Kidney capillary endothelial cell (primary cell): ENCODE measurements at places on chromosomes 13 and 19.
A peak's percentile ranks its signal among the peaks of the same experiment; 100 is the strongest.

GRCh38 chr19:53596056-53596455 is 35.7 kb upstream of the DPRX start:
- no peak for DNase-seq

DNA sequence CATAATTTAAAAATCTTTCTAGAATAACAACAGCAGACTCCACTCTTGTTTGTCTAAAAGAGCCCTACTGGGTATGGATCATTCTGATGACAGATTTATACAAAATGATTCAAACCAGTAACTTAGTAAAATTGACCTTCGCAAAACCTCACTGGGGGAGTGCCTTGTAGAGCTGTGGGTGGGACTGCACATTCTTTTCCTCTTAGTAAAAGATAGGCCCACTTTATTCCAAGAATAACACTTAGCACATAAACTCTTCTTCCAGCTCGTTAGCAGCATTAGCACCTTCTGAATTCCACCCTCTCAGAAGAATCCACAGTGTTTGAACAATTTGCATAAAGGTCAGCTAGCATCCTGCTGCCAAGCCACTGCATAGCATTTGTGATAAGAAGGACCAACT is 106.8 kb downstream of the STOML3 start:
- DNase-seq = no peak

- DNase-seq = no peak
Observed at GRCh38 chr19:7348587-7349230, at the start of gene ARHGEF18. TSS of gene ARHGEF18 (plus strand) at chr19:7348937. CDS start at chr19:7362891, 13,954 bp downstream.

DNA sequence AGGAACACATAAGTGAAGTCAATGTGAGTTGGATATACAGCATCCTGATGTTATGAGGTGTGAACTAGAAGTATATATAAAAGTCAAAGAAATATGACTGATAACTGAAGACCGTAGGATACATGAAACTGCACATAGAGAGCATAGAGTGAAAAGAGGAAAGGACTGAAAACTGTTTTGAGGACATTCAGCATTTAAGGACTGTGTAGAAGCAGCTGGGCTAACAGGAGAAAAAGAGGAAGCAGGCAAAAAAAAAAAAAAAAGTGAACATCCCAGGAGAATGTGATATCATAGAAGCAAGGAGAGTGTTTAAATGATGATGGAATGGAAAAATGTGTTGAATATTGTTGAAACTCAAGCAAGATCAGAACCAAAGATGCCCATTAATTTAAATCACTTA is 363.5 kb downstream of the PCDH20 start:
- DNase-seq = no peak

- DNase-seq = no peak
Observed at GRCh38 chr13:74761801-74762757, 627.9 kb upstream of the KLF12 start.

GRCh38 chr19:31351056-31351854 is 2.0 kb upstream of the TSHZ3 start:
- DNase-seq = no peak

DNA sequence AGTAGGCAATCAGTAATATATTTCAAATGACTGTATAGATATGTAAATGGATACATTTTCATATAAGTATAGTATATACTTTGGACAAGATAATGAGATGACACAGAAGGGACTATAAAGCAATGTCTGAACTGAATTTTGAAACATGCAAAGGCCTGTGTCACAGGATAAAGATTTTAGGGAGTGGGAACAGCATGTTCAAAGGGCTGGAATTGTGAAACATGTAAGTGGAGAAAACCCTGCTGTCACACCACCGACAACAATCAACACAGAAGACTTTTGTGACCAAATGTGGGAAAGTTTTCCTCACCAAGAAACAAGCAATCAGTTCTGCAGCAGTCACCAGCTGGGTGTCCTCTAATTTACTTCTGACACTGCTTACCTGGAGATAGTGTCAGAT is 42.9 kb downstream of the LPAR6 start:
- DNase-seq = no peak

- DNase-seq = no peak
Observed at GRCh38 chr13:26710166-26710565, 50.4 kb downstream of the GPR12 start.

- no peak for DNase-seq
Observed at GRCh38 chr13:39341251-39341650, 261.7 kb downstream of the LHFPL6 start.

GRCh38 chr13:66984241-66984640 is 245.9 kb downstream of the PCDH9 start:
- DNase-seq = no peak

DNA sequence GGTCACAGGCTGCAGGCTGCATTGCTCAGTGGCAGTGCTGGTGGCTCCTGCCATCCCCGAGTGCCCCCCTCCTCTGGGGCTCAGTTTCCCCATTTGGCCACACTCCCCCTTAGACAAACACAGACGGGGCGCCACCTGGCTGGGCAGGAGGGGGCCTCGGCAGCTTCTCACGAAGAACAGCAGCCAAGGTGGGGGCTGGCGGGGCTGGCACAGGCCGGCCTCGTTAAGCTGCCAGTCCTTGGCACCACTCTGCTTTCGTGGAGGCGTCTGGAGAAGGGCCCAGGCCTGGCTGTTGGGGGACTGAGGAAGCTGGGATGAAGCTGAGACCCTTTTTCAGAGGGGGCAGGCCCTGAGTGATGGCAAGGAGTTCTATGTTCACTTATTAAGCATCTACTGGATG is 3.7 kb upstream of the ZNRF4 start:
- no peak for DNase-seq

DNA sequence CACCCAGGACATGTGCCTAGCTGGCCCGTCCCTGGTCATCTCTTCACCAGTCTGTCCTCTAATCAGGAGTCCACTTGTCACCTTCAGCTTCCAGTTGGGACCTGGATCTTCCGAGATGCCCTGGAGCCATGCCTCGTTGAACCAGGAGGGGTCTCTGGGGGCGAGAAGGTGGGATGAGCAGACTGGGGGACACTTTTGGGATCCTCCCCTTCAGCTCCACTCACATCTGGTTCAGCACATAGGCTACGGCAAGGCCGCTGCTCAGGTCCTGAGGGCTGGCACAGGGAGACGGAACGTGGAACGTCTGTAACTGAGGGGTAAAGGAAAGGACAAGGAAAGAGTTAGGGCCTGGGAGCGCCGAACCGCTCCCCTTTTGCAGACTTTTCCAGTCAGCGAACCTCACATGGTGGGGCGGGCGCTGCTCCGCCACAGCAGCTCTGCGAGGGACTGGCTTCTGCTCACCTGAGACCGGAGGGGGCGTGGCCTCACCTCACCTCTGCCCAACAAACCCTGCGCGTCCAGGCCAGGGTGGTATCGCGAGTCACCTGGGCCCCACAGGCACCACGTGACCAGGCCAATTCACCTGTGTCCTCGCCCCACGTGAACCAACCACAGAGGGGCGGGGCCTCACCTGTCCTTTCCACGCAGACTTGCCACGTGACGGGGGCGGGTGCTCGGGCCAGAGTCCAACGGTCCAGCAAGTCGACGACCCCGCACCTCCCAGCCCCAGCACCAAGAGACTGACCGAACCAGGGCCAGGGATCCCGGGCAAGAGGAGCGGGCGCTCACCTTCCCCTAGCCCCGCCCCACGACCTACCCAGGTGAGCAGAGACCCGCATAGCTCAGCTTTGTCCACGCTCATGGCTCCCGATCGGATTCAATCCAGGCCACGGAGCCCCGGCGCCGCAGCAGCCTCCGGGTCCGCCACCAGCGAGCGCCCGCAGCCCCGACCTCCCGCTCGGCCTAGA is at the start of gene HOOK2:
HOOK2 (minus strand) TSS at position 965 of the 968 bp plus-strand sequence; CDS start at position 862, 103 bp downstream.
- DNase-seq = no peak

DNA sequence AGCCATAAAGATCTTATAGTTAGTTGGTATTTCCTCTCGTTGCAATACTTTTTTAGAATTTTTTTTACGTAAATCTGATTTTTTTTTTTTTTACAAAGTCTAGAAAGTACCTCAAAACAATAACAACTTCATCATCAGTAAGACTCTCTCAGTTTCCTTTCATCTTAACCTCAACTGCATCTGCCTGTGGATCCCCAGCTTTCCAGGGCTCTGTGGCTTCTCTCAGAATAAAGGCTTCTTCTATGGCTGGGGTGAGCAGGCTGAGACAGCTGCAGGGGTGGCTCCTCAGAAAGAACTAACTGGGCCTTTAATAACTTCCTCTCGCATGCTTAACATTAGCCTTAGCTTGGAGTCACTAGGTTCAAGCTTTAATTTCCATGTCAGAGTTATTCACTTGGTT is 4.2 kb downstream of the ZNF506 start:
- DNase-seq = no peak

- no peak for DNase-seq
Observed at GRCh38 chr13:40458720-40458990, 207.8 kb downstream of the FOXO1 start.

DNA sequence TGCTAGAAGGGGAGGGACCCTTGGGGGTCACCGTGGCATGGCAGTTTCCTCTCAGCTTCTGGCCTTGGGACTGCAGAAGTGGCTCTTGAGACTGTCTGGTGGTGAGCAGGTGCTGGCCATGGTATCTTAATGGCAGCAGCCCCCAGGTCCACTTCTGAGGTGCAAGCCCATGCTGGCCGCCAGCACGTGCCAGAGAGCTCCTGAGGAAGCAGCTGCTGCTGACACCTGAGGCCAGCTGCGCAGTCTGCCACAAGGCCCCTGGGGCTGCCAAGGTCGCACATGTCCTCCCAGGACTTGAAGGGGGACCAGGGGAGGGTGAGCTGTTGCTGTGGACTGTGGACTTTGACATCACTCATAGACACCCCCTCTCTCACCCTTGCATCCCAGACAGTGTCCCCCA is 48.0 kb downstream of the NFIX start:
- DNase-seq = no peak

GRCh38 chr19:3785938-3786824 is at the start of gene MATK:
TSS of gene MATK (minus strand) at chr19:3786381. CDS start at chr19:3785135, 1,246 bp downstream.
- no peak for DNase-seq

DNA sequence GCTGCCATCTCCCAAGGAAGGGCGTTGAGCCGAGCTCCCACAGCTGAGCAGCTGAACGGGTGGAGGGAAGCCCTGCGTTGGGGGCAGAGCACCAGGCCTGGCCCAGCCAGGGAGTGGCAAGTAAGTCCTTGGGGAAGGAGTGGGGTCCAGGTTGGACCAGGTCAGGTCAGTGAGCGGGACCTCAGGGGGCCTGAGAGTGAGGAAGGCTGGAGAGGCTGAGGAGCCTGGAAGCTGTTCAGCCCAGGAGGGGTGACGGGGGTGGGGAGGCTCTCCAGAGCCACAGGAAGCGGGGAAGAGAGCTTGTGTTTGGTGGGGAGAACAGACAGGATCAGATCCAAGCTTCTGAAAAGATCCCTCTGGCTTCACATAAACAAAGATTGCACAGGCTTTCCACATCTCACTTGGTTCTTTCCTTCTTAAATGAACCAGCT is 55.4 kb upstream of the ATP12A start:
- no peak for DNase-seq

GRCh38 chr13:29957320-29957719 is 106.9 kb upstream of the UBL3 start:
- no peak for DNase-seq

DNA sequence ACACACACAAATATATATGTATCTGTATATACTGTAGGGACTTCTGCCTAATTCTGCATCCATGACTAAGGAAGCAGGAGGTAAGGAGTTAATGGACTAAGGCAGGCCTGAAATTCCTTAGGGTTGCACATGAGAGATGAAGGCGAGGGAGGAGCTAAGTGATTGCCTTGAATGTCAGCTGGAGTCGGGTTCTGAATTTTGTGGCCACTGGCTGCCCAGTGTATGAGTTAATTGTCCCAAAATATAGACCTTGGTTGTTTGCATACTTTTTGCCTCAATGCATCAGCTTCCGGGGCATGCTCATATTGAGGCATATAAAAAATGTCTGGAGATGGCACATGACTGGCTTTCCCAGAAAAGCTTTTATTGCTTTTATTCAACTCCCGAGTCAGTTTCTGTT is 245.5 kb downstream of the TDRD3 start:
- DNase-seq = no peak

GRCh38 chr19:45376045-45376724 is 5.8 kb upstream of the ERCC2 start:
- peak; percentile 74 for DNase-seq

GRCh38 chr13:97327506-97328221 is 105.5 kb downstream of the MBNL2 start:
- no peak for DNase-seq

DNA sequence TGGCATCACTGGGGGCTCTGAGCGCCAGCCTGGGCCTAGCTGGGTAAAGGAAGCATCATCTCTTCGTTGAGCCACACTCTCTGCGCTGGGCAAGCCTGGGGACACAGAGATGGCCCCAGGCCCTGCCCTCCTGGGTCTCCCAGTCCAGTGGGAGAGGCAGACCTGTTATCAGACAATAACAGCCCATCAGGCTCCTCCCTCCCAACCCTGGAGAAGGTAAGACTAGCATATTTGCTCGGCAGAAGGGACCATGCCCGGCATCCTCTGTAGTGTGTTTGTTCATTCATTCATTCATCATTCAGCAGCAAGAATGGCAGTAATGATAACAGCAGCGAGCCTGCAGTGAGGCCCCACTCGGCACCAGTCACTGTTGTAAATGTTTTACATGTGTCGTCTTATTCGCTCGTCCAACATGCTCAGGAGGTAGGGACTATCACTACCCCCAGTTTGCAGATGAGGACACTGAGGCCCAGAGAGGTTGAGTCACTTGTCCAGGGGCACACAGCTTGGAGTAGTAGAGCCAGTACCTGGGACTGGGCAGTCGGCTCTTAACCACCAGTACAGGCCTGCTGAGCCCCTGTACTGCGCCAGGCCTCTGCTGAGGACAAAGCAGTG is 33.2 kb downstream of the PAK4 start:
- no peak for DNase-seq

DNA sequence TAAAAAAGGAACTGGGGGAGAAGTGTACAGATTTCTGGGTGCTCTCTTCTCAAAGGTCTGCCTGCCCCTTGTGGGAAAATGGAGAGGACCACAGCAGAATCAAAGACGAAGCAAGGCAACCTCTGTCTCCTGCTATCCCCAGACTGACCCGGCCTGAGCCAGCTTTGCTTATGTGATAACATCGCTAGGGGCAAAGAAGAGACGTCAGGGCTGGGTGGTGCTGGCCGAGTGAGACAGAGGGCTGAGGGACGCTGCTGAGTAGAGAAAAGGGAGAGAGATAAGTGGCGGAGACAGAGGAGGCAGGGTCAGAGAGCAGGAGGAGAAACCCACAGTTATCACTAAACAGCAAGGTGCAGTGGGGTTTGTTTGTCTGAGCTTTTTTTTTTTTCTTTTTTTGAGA is 4.6 kb upstream of the MUC16 start:
- DNase-seq = no peak

GRCh38 chr13:39468306-39468705 is 134.7 kb downstream of the LHFPL6 start:
- no peak for DNase-seq

- DNase-seq = no peak
Observed at GRCh38 chr19:45070861-45071544, 5.3 kb downstream of the ZNF296 start.

DNA sequence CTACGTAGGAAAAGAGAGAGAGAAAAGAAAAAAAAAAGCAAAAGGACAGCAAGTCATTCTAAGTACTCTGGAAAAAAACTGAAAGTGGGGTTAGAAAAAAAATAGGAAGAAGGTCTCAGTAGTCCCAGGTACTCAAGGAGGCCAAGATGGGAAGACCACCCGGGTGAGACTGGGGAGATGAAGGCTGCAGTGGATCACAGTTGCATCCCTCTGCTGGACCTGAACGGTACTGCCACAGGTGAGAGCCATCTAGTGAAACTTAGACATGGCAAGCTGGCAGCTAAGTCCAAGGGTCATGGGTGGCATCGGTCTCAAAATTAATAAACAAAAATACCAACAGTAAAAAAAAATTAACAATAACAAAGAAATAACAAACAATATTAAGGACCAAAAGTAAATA is 41.0 kb upstream of the ZNF91 start:
- DNase-seq = no peak
